ENCODE measurements at places on chromosomes 1 and 21. TPM values are rescaled to one million over a fixed set of nuclear protein-coding genes. Genes with fewer than 3 reads are reported as not detected.

The SLC45A1 gene
- total RNA-seq: 0.63 TPM

DNA sequence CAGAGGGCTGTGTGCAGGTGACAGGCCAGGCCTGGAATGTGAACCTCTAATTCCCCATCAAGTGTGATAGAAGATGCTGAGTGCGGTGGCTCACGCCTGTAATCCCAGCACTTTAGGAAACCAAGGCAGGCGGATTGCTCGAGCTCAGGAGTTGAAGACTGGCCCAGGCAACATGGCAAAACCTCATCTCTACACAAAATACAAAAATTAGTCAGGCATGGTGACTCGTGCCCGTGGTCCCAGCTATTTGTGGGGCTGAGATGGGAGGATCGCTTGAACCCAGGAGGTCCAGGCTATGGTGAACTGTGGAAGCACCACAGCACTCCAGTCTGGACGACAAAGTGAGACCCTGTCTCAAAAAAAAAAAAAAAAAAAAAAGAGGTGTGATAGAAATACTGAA is 40.1 kb upstream of the PUM1 start:
- no peak overlapping the region for H3K4me3 ChIP-seq
- no peaks in the 10 kb centered on the region for H3K4me1 ChIP-seq
- H3K36me3 ChIP-seq: no peaks in the 10 kb centered on the region
- no peak for DNase-seq
- H3K27me3 ChIP-seq: no peaks in the 10 kb centered on the region

DNA sequence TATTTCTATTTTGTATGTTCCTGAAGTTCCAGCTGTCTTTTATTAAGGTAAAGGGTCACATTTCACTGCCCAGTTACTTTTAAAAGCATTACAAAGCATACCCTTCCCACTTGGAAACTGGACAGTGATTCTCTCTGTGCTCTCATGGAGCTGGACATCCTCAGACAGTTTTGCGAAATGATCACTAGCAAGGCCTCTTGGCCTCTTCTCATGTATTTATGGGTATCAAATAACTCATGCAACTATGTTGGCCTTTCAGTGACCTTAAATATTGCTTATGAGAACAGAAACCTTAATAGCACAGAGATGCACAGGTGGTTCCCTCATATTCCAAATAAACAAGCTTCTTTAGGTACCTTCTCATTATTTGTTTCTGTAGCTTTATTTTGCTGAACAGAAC is 7.9 kb upstream of the AMPD1 start:
- no peak overlapping the region for H3K4me3 ChIP-seq
- peaks cover 8% of the 10 kb centered on the region for H3K36me3 ChIP-seq
- no peak overlapping the region for H3K27ac ChIP-seq
- no peaks in the 10 kb centered on the region for H3K4me1 ChIP-seq
- H3K27me3 ChIP-seq: no peaks in the 10 kb centered on the region

The KIRREL1 gene
- total RNA-seq: 29.9 TPM

DNA sequence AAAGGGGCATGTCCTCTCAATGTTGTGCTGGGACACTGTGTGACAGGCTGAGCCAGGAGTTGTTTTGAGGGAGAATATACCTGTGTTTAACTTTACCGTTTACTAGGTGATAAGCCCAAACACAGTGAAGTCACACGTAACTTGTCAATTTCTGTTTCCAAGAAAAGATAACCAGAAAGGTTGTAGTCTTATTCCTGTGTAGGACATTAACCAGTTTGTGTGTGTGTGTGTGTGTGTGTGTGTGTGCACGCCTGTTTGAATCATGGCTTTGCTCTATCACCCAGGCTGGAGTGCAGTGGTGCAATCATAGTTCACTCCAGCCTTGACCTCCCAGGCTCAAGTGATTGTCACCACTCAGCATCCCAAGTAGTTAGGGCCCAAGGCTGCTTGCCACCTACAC is 83.6 kb downstream of the MRPS6 start:
- no peak overlapping the region for H3K27ac ChIP-seq
- H3K36me3 ChIP-seq: peaks cover 22% of the 10 kb centered on the region
- H3K27me3 ChIP-seq: no peaks in the 10 kb centered on the region
- no peaks in the 10 kb centered on the region for H3K4me1 ChIP-seq

- H3K4me3 ChIP-seq: no peak overlapping the region
- no peak overlapping the region for H3K27ac ChIP-seq
- H3K36me3 ChIP-seq: no peaks in the 10 kb centered on the region
- no peak for DNase-seq
These were observed 11.8 kb upstream of the NTMT2 start for GRCh38 chr1:170133766-170134495.

GRCh38 chr1:25647863-25648262 is 31.3 kb downstream of the MAN1C1 start:
- H3K36me3 ChIP-seq: no peaks in the 10 kb centered on the region
- no peaks in the 10 kb centered on the region for H3K4me1 ChIP-seq

The EGLN1 gene
- total RNA-seq: 8.4 TPM

- peaks cover 6% of the 10 kb centered on the region for H3K36me3 ChIP-seq
- H3K4me1 ChIP-seq: peaks cover 9% of the 10 kb centered on the region
- no peaks in the 10 kb centered on the region for H3K27me3 ChIP-seq
- no peak overlapping the region for H3K4me3 ChIP-seq
- DNase-seq: no peak
- no peak overlapping the region for H3K27ac ChIP-seq
These were observed 151.4 kb downstream of the TGFB2 start for GRCh38 chr1:218496561-218496960.

The CCDC27 gene
- total RNA-seq: not detected

GRCh38 chr21:16342932-16343331 is 613.1 kb downstream of the USP25 start:
- no peak overlapping the region for H3K27ac ChIP-seq
- no peaks in the 10 kb centered on the region for H3K36me3 ChIP-seq
- no peaks in the 10 kb centered on the region for H3K27me3 ChIP-seq
- H3K4me3 ChIP-seq: no peak overlapping the region
- no peaks in the 10 kb centered on the region for H3K4me1 ChIP-seq

The AMY1B gene
- not detected for total RNA-seq

The OLIG2 gene
- total RNA-seq: 2.0 TPM

- no peaks in the 10 kb centered on the region for H3K4me1 ChIP-seq
- no peaks in the 10 kb centered on the region for H3K36me3 ChIP-seq
- no peaks in the 10 kb centered on the region for H3K27me3 ChIP-seq
- no peak overlapping the region for H3K4me3 ChIP-seq
- no peak for DNase-seq
- no peak overlapping the region for H3K27ac ChIP-seq
These were observed 54.6 kb upstream of the COL18A1 start for GRCh38 chr21:45350206-45350854.

The FAM163A gene
- 0.46 TPM for total RNA-seq

The BTBD19 gene
- total RNA-seq: 1.9 TPM

DNA sequence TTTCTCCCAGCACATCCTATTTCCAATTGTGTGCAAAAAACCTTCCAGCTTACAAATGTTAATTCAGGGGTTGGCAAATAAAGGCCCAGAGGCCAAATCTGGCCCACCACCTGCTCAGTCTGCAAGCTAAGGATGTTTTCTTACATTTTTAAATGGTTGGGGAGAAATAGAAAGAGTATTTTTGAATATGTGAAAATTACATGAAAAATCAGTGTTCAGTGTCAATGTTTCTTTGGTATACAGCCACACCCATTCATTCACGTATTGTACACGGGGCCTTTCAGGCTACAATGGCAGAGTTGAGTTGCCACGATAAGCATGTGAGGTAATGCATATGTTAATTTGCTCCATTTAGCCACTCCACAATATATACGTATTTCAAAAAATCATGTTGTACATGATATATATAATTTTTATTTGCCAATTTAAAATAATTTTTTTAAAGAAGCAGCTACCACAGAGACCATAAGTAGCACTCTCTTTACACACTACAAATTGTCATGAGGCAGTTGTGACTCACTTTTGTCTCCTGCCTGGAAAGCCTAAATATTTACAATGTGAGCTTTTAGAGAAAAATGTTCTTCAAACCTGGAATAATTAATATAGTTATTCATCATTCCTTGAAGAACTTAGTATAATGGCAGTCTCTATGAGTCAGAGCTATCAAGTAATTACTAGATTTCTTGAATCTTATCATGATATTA is 189.6 kb downstream of the SMYD3 start:
- H3K27me3 ChIP-seq: no peaks in the 10 kb centered on the region
- H3K36me3 ChIP-seq: no peaks in the 10 kb centered on the region
- peaks cover 5% of the 10 kb centered on the region for H3K4me1 ChIP-seq

DNA sequence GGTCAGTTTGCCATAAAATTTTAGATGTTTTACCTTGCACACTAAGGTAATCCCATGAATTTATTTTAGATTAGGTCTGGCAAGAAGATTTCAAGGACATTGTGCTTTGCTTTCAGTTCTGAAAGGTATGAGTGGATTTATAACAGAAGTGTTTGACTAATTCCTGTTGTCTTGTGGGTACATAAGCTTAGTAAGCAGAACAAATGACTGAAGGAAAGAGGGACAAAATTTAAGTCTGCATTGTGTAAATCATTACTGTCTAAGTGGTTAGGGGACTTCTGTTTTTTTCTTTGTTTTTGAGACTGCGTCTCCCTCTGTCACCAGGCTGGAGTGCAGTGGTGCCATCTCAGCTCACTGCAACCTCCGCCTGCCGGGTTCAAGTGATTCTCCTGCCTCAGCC is 60.1 kb downstream of the PKN2 start:
- H3K4me3 ChIP-seq: no peak overlapping the region
- no peaks in the 10 kb centered on the region for H3K27me3 ChIP-seq
- DNase-seq: no peak

DNA sequence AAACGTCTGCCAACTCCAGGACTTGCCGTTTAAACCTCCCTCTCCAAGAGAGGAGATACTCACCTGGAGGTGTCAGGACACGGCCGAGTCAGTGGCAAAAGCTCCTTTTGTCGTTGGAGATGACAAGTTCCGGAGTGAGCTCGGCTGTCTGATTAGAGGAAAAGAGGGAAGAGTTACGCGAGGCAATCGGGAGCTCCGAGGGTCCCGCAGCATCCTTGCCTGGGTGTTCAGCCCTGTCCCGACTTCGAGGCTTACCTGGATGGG is 497 bp downstream of the ID3 start:
- peaks cover 14% of the 10 kb centered on the region for H3K4me1 ChIP-seq
- no peaks in the 10 kb centered on the region for H3K27me3 ChIP-seq
- peaks cover 13% of the 10 kb centered on the region for H3K36me3 ChIP-seq
- H3K4me3 ChIP-seq: peak overlapping the region; percentile 91
- no peak overlapping the region for H3K27ac ChIP-seq

DNA sequence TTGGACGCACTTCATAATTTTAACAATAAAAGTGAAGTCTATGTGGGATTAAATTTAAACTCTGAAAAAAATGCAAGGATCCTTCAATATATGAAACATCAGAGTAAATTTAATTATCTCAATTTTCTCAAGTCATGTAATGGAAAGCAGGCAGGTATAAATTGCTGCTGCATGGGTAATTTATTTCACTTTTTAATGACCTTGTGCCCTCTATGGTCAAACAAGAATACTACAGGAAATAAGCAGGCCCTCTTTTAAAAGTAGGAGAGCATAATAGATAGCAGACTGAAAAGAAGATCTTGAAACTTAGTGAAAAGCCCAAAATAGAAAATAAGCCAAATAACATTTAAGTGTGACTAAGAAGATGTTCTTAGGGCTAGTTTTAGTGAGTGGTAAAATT is 22.9 kb downstream of the BCAS2 start:
- H3K4me3 ChIP-seq: no peak overlapping the region
- H3K4me1 ChIP-seq: no peaks in the 10 kb centered on the region
- no peak for DNase-seq
- no peaks in the 10 kb centered on the region for H3K27me3 ChIP-seq
- H3K36me3 ChIP-seq: peaks cover 12% of the 10 kb centered on the region
- H3K27ac ChIP-seq: no peak overlapping the region

GRCh38 chr1:25428475-25429166 is 2.1 kb upstream of the MACO1 start:
- no peak overlapping the region for H3K27ac ChIP-seq
- H3K36me3 ChIP-seq: no peaks in the 10 kb centered on the region
- peak overlapping the region; percentile 44 for H3K4me3 ChIP-seq
- H3K4me1 ChIP-seq: no peaks in the 10 kb centered on the region

GRCh38 chr1:223860051-223860622 is 14.4 kb upstream of the TP53BP2 start:
- no peak overlapping the region for H3K27ac ChIP-seq
- H3K4me1 ChIP-seq: no peaks in the 10 kb centered on the region
- DNase-seq: no peak
- H3K27me3 ChIP-seq: no peaks in the 10 kb centered on the region

DNA sequence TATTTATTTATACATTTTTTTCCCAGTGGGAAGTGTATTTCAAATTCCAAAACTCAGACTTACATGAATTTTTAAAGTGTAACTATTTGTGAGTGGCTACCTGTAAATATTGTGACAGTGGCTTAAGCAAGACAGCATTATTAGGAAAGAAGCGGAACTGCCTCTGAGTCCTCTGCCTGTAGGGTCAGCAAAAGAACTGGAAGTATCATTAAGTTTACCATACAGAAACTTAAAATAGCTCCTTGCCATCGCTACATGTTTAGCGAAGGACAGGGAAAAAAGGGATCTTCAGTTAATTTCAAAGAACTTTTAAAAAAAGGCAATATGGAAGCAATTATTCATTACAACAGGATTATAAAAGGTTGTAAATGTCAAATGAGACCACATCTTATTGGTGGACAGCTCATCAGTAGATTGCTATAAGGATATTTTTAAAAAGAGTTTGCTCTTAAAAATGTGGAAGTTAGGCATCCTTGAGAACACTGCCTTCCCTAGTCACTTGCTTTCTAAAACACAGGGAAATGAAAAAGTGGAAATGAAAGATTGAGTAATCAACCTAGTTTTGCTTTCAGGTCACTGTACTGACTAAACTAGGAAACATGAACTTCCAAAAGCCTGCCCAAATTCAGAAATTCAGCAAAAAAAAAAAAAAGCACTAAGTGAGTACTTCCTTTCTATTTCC is 39.2 kb downstream of the NSL1 start:
- no peaks in the 10 kb centered on the region for H3K36me3 ChIP-seq
- H3K4me1 ChIP-seq: peaks cover 4% of the 10 kb centered on the region
- DNase-seq: no peak
- no peaks in the 10 kb centered on the region for H3K27me3 ChIP-seq
- H3K27ac ChIP-seq: no peak overlapping the region

The TLR5 gene
- not detected for total RNA-seq

GRCh38 chr1:197837911-197838310 is 62.6 kb upstream of the DENND1B start:
- H3K4me3 ChIP-seq: no peak overlapping the region
- DNase-seq: no peak
- no peaks in the 10 kb centered on the region for H3K36me3 ChIP-seq
- no peaks in the 10 kb centered on the region for H3K27me3 ChIP-seq
- no peak overlapping the region for H3K27ac ChIP-seq

DNA sequence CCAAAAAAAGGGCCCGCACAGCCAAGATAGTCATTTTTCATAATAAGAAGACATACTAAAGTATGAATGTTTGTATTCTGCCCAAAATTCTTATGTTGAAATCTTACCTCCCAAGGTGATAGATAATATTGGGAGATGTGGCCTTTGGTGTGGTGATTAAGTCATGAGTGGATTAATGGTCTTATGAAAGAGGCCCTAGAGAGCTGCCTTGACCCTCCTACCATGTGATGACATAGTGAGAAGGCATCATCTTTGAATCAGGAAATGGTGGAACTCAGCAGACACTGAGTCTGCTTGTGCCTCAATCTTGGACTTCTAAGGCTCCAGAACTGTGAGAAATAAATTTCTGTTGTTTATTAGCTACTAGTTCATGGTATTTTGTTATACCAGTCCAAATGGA is 11.8 kb upstream of the RNPC3 start:
- no peaks in the 10 kb centered on the region for H3K27me3 ChIP-seq
- no peaks in the 10 kb centered on the region for H3K4me1 ChIP-seq
- no peak for DNase-seq
